ENCODE measurements at places on chromosomes 6 and 20.

DNA sequence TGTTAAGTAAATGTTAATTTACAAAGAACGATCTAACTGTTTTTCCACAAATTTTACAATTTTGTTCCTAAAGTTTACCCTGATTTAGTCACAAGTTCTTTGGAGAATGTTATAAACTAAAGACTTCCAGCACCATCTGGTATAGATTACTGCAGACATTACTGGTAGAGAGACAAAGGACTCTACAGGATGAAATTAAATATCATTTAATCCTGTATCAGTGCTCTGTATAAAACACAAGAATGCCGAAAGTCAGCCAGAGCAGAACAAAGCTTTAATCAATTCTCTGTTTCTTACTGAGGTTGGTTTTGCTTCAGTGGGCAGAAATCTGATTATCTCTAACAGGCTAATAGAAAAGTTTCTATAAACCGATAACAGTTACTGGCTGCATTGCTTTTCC lies 763.6 kb downstream of the TENT5A start:
- DNase-seq: no peak

- no peak for DNase-seq
Observed at GRCh38 chr6:159421586-159421985, 252.4 kb downstream of the FNDC1 start.

DNA sequence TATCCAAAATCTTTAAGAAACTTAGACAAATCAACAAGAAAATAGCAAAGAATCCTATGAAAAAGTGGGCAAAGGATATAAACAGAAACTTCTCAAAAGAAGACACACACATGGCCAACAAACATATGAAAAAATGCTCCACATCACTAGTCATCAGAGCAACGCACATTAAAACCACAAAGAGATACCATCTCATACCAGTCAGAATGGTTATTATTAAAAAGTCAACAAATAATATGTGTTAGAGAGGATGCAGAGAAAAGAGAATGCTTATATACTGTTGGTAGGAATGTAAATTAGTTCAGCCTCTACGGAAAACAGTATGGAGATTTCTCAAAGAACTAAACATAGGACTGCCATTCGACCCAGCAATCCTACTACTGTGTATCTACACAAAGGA lies 212.0 kb upstream of the DTNBP1 start:
- no peak for DNase-seq

GRCh38 chr6:54860132-54860531 lies 13.6 kb downstream of the FAM83B start:
- no peak for DNase-seq

GRCh38 chr6:41059556-41059955 lies 6.6 kb downstream of the APOBEC2 start:
- no peak for DNase-seq

- no peak for DNase-seq
Observed at GRCh38 chr20:44627364-44628010, 24.0 kb downstream of the ADA start.

- DNase-seq: peak; percentile 81
Observed at GRCh38 chr6:142112451-142113061, 20.2 kb upstream of the GJE1 start.

DNA sequence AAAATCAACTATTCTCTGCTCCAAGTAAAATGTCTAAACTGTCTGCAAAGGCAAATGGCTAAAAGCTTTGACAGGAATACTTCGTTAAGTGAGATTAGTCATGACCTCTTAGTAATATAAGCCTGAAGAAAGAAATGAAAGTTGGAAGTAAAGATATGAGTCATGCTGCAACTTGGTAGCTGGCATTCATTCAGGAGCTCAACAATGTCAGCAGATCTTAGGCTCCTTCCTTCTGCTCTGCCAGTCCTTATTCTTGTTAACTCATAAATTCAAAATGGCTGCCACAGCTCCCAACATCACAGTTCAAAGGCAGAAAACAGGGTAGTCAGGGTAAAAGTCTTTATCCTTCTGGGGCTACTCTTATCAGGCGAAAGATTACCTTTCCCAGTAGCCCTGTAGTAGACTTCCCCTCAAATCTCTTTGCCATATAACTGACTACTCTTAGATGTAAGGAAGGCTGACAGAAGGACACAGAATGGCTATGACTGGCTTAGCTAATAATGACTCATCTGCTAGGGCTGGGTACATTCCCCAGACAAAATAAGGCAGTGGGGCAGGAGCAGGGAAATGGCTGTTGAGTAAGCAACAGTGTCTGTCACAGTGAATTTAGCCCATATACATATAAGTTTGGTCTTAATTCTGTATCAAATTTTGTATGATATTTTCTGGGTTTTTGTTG lies 24.4 kb upstream of the C6orf62 start:
- DNase-seq: no peak

- DNase-seq: no peak
Observed at GRCh38 chr6:131811500-131811899, 3.7 kb downstream of the ENPP1 start.

DNA sequence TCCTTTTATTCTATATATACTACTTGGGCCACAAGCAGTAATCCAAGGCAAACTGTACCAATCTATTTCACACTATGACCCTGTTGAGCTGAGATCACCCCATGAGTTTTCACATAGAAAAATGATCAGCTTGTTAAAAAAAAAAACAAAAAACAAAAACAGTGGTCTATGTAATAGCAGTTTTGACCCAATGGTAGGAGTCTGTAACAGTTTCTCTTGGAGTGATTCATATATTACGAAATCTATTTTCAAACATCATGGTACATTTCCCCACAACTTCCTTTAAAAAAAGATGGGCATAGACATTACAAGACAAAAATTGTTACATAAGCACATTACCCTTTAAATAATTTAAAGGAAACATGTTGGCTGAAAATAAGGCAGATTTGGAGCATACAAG lies 78.1 kb downstream of the PRSS35 start:
- no peak for DNase-seq

- DNase-seq: no peak
Observed at GRCh38 chr6:162242915-162243314, 484.7 kb downstream of the PRKN start.

GRCh38 chr6:135018052-135018451 lies 36.6 kb downstream of the HBS1L start:
- no peak for DNase-seq

DNA sequence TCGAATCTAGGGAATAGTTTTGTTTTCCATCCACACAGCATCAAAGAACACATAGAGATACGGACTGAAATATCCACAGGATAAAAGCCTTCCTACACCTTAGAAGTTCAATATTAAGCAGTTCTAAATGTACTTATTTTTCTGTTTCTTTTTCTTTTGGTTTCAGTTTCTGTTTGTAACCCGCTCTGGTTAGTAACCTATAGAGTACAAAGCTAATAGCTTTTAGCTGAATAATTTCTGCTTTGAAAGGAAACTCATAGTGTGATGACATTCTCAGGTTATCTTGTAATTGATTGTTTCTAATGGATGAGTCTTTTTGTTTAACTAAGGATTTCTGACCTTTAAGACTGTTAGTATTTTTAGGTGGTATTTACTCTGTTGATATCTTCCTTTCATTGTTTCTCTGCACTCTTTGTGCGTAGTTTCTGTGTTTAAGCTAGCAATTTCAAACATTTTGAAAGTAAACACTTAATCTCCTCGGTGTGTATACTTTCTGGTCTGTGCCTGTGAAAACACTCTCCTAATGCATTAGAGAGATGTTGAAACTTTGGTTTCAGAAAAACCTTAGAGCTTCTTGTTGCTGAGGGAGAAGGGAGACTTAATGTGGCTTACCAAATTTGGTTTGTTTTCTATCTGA lies 385.5 kb downstream of the HDGFL1 start:
- DNase-seq: no peak

- no peak for DNase-seq
Observed at GRCh38 chr6:26031151-26031594, 56.1 kb upstream of the HFE start.

GRCh38 chr6:167501831-167502385 lies 177.0 kb downstream of the TTLL2 start:
- peak; percentile 52 for DNase-seq

DNA sequence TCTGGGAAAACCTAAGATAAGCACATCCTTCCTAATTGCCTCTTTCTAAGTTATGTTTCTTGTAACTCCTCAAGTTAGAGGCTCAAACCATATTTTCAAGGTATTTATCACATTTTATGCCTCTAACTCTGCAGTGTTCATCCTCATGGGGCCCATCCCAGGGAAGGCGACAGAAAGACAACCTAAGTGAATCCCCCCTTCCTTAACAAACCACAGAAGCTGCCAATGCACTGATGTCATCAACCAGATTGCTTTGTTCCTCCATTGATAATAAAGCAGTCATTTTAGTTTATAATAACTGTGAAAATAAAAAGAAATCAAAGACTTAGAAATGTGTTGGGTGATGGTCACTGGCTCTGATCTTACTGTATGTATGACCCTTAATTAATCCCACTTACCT lies 119.5 kb upstream of the TCF21 start:
- no peak for DNase-seq

- DNase-seq: no peak
Observed at GRCh38 chr6:100267721-100268123, 197.0 kb downstream of the SIM1 start.

DNA sequence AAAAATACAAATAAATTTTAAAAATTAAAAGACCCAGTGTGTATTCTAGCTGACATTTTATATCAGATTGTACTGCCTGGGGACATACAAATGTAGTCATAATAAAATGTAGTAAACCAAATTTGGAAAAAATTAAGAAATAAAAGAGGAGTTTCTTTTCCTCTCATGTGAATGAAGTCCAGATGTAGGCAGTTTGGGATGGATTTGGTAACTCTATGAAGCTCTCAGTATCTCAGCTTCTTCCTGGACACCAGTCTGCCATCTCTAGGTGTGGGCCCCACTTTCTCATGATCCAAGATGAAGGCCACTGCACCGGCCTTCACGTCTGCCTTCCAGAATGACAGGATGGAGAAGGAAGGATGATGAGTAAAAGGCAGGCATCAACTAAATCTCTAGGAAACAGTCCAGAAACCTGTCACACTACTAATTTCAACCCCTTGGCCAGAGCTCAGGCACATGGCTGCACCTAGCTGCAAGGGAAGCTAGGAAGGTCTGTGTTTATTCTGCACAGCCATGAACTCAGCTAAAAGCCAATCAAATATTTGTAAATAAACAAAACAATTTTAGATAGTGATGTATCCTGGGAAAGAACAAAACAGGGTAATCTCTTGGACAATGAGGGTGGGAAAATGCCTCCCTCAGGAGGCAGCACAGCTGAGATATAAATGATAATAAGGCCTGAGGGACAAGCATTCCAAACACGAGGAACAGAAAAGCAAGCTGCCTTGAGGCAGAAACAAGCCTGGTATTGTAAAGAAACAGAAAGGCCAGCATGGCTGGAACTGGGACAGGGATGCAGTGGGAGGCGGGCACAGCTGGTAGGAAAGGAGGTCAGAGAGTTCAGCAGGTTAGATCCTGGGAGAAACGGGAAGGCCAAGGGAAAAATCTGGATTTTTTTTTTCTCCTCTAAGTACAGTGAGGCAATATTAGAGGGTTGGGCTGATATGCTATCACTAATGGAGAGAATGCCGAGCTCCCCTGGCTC lies 88.5 kb upstream of the PTPN1 start:
- no peak for DNase-seq

GRCh38 chr20:17749978-17750721 lies 50.4 kb downstream of the BANF2 start:
- no peak for DNase-seq

DNA sequence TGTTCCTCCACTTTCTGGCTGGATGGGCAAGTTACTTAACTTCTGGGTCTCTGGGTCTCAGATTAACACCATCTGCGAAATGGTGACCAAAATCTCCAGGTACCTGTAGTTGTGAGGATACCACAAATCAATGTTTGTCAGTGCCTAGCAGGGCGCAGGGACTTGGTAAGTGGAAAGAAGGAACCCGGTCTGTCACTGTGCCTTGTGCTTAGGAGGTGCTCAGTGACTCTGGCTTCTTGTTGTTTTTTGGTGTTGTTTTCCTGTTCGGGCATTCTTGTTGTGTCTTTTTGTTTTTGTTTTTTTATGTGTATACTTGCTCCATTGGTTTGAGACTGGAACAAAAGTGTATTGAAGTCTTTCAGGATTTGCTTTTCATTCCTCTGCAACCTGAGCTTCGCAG lies 17.8 kb downstream of the TM9SF4 start:
- DNase-seq: no peak

- no peak for DNase-seq
Observed at GRCh38 chr6:14442242-14442641, 324.7 kb downstream of the CD83 start.

GRCh38 chr6:137089305-137089704 lies 44.5 kb upstream of the IL20RA start:
- DNase-seq: peak; percentile 42

DNA sequence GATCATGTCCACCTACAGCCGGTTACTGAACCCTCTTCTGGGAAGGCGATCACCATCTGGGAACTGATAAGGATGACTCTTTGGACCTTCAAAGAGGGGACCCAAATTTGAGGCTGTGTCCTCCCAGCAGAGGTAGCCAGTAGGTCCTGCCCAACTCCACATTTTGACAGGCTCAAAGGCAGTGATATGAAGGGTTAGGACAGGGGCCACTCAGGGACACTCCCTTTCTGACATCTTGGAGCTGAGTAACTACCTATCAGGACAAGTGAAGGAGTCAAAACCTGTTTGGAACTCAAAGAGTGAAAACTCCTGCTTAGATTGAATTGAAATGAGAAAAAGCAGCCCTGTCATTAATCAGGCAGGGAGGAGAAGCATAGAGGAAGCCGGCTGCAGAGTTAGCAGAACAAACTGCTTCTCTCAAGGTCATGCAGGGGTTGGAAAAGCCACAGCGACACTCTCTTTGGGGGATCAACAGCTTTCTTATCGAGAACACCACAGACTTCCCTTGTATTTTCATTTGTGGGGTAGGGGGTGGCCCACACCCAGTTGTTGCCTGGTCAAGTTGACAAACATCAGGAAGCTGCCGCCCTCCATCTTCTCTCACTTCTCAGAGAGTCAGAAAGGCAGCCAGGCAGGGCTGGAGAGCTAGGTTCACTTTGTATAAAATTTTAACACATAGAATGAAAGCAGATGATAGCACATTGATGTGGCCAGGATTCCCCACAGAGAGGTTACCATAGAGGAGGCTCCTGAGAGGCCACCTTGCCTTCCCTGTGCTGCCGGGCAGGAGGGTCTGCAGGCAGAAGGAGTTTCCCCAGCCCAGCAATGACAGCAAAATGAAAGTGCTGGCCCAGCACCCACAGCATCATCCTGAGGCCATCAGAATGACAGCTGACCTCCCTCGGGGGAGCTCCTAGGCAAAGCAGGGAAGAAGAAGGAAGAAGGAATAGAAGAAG lies 47.6 kb downstream of the AGPAT4 start:
- no peak for DNase-seq

GRCh38 chr20:37343212-37343993 lies 2.5 kb upstream of the SRC start:
- peak; percentile 84 for DNase-seq

- no peak for DNase-seq
Observed at GRCh38 chr6:2378891-2379652, 133.7 kb upstream of the GMDS start.

DNA sequence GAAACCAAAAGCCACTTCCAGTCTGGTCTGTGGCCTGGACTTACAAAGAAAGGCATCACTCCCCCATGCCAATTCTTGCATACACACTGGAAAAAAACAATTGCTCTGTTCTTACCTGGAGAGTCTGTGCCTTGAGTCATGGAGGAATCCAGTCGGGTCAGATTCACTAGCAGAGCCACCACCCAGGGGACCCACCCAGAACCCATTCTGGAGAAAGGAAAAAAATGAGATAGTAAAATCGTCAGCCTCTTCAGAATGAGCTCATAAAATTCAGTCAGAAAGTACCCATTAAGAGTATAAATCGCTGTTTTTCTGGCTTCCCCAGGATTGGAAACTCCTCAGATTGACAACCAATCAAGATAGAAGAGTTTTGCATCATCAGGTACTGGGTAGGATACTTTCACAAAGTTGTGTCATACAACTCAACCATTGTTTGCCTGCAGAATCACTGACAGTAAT lies at the start of gene HLA-DOB:
Gene HLA-DOB (minus strand): TSS at position 257 of the 459 bp plus-strand sequence. CDS start 51 bp downstream, at position 206.
- no peak for DNase-seq

- no peak for DNase-seq
Observed at GRCh38 chr6:94721459-94721858, 855.9 kb upstream of the MANEA start.
